ENCODE measurements at places on chromosomes 4 and X. TPM values are rescaled to one million over a fixed set of nuclear protein-coding genes. Genes with fewer than 3 reads are reported as not detected.

GRCh38 chr4:23130845-23131244, 438.1 kb downstream of the GBA3 start:
- DNase-seq: no peak

Gene GLRA2
- total RNA-seq: not detected

- DNase-seq: no peak
Observed at GRCh38 chr4:26174027-26174426, 146.8 kb upstream of the RBPJ start.

Gene SCLT1
- total RNA-seq: 10.3 TPM

DNA sequence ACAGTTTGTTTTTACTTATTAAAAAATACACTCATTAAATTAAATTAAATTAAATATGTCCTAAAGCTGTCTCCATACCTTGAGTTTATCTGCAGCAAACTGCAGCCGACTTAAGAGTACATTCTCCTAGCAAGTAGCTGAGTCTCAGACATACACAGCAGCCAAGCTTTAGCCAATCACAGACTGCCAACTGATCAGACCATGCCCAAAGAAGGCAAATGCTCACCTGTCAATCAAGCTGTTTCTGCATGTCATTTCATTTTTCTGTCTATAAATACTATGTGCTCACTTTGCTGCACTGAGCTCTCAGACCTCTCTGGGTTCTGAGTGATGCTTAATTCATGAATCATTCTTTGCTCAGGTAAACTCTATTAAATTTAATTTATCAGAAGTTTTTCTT, 280.9 kb upstream of the EPHA5 start:
- no peak for DNase-seq

- no peak for DNase-seq
Observed at GRCh38 chr4:23114538-23114937, 421.8 kb downstream of the GBA3 start.

GRCh38 chr4:74932832-74933561, at the start of gene PARM1:
Gene PARM1 (plus strand): TSS chr4:74933116. CDS start chr4:74933328, 212 bp downstream.
- DNase-seq: peak; percentile 71

Gene F8A3
- not detected for total RNA-seq

DNA sequence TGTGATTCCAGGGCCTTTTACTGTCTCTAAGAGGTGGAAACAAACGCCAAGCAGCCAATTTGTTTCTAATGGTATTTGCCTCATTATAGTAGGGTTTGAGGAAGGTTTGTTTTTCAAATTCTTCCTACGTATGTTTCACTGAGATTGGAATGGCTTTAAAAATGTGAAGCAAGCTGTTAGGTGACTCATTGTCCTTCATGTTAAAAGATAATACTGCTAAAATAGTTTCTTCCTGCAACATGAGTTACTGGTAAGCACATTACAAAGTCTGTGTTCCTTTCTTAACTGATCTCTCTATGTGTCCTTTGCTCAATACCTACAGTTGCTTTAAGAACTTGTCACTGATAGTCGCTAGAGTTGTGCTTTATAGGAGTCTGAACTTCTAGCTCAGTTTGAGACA, 1183.9 kb downstream of the RPA4 start:
- DNase-seq: no peak

DNA sequence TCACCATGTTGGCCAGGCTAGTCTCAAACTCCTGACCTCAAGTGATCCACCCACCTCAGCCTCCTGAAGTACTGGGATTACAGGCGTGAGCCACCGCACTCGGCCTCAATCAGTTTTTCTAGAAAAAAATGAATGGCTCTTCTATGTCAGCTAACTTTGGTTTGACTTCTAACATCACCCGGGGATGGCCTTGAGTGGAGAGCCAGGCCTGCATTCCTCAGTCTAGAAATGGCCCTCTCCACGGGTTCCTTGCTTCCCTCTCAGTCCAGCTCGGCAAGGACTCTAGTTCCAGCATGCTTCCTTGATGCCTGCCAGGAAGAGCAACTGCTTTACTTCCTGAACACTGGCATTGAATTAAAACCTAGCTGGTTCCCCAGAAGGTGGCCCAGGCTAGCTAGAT, 39.0 kb downstream of the SLC25A5 start:
- DNase-seq: no peak

DNA sequence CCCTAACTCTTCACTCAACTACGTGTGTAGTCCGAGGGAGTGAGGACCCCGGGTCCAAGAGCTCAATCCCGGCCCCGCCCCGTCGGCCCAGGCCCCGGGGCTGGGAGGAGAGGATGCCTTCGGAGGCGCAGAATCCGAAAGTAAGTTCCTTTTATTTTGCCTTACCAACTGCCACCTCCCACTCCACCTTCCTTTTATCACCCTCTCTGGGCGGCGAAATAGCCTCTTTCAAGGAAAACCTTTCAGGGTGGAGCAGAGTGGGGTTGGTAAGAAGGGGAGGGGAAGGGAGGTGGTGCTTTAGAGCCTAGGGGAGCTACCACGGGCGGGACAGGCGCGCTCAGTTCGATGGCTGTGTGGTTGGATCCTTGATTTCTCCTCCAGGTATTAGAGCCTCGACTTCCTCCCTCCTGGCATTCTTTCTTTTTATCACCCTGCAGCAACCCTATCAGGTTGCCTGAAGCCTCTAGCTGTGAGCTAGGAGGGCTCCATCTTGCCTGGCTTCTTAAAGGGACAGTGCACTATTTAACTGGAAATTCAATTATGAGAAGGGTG, 191.2 kb downstream of the RRAGB start:
- no peak for DNase-seq

DNA sequence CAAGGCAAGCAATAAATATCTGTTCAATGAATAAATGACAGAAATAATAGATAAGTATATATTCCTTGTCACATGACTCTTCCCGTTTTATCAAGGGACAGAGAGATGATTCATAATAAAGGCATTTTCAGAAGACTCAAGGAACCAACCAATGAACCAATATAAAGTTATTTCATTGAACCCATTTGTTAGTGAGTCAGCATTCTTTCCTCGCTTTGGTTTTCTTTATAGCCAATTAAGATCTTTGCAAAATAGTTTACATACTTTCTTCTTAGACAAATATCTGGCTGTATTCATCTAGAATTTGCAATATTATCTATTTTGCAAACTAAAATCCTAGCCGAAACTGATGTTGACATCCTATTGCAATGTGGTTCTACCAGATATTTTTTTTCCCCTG, 269.4 kb downstream of the IL15 start:
- no peak for DNase-seq

Gene PFKFB1
- not detected for total RNA-seq

GRCh38 chrX:39899856-39900776, 197.6 kb downstream of the BCOR start:
- DNase-seq: no peak

- peak; percentile 11 for DNase-seq
Observed at GRCh38 chr4:138494931-138495330, 252.8 kb upstream of the SLC7A11 start.

GRCh38 chrX:118523920-118524319, 28.3 kb downstream of the DOCK11 start:
- DNase-seq: no peak

- DNase-seq: no peak
Observed at GRCh38 chr4:105741548-105741947, 33.0 kb downstream of the GSTCD start.

GRCh38 chr4:182866746-182867145, 50.4 kb downstream of the DCTD start:
- DNase-seq: no peak

DNA sequence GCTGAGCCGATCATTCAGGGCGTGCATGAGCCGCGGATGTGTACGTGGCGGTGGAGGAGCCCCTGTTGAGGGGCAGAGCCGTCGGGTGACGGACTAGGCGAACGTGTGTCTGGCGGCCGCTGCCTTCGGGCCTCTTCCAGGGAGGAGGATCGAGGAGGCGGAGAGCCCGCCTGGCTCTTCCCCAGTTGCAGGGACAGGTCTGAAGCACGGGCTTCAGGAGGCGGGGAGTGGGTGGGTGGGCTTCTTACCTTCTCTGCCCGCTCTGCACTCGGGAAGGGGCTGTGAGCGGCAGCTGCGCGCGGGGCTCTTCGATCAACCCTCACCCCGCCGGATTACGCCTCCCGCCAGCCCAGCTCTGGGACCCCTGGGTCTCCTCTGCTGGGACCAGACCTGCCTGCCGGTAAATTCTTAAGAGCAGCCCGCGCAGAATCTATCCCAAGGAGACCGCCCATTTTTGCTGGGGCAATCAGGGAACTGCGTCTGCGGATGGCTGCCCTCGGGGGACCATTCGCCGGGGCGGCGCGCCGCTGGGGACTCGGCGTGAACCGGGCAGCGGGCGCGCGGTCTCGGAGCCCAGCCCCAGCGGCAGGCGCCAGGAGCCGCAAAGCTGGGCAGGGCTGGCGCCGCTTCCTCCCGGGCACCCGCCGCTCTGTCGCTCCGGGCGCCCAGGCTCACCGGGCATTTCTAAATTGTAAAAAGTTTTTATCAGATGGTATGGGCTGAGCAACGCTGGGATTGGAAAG, 4.9 kb downstream of the PLAC8 start:
- peak; percentile 29 for DNase-seq

Gene APELA
- not detected for total RNA-seq

- no peak for DNase-seq
Observed at GRCh38 chrX:9627922-9628321, 137.7 kb downstream of the GPR143 start.

- no peak for DNase-seq
Observed at GRCh38 chrX:15356444-15356843, 21.1 kb upstream of the PIGA start.

All from Daoy (cell line).